GM12891 (cell line): ENCODE measurements at places on chromosomes 4 and X.

GRCh38 chr4:11628093-11628725 is 199.5 kb upstream of the HS3ST1 start:
- DNase-seq: no peak

DNA sequence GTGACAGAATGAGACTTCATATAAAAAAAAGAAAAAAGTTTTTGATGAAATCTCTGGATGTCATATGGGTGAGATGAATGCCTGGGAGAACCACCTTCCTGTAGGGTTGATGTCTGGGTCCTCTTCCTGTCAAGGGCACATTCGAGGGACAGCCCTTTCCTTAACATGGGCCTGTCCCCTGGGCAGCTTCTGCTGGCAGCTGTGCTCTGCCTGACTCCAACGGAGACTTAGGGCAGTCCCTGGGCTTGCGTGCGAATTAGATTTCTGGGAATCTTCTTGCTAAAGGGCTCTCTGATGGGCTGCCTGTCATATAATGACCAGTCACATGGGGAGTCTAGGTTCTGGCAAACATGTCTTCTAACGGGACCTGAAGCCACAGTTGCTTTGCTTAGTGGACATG is 40.7 kb downstream of the TNIP2 start:
- no peak for DNase-seq

DNA sequence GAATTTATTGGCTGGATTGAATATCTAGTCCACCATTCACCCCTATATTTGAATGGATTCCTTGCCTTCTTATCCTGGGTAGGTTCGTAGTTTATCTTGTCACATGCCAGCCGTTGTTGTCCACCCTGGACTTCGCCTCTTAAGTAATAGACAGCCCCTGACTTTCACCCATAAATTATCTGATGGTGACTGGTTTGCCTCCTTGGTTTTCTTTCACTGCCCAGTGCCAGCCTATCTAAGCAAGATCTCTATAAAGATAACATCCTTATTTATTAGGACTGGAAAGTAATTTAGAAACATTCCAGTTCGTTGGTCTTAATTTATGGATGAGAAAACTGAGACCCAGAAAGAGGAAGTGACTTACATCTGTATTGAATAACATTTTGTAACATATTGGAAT is 410.3 kb downstream of the RPA4 start:
- no peak for DNase-seq

DNA sequence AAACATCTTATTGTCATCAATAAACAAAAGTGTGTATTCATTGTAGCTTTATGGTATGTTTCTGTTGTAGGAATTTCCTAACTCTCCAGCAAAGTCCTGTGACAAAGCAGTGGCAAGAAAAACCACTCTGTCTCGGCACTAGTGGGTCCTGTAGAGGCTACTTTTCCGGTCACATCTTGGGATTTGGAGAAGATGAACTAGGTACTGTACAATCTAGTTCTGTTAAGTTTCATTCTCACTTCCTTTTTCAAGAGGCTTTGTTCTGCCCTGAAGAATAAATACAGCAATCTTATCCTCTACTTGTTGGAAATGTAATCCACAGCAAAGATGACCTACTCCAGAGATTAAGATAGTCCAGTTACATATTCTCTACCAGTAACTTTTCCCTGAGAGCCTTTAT is 69.3 kb downstream of the HHIP start:
- no peak for DNase-seq

- no peak for DNase-seq
Observed at GRCh38 chrX:138504273-138504672, 207.2 kb downstream of the FGF13 start.

DNA sequence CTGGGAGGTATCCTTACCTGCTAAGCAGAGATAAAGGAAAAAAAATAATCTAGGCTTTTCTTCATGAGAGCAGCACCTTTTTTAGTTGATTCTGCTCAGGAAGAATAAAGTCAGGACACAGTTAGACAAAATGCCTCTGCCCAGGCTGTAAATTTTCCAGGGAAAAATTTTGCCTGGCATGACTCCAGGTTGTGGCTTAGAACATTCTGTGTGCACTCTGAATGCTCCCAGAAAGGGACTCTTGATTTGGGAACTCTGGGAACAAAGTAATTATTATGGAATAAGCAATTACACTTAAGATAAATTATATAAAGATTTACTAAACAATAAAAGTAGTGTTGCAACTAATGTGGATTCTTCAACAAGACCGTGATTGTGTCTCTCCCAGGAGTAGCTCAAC is 826.2 kb upstream of the TENM3 start:
- DNase-seq: no peak

DNA sequence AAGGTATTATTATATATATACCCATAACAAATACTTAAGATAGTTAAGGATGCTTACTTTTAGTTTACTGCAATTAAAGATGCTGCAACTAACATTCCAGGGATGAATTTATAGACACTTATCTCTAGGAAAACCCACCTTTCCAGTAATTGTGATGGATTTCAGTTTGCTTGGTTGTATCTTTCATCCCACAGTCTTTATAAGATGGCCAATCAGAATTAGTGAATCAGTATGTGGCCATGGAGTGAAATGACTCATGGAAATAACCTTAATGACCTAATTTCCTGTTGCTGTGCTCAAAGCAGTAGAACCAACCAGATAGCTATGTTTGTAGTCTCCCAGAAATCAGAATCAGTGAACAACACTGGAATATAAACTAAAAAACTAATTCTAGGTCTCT is 26.4 kb downstream of the MOSPD2 start:
- DNase-seq: no peak

- no peak for DNase-seq
Observed at GRCh38 chrX:154059231-154059630, 38.3 kb downstream of the MECP2 start.

DNA sequence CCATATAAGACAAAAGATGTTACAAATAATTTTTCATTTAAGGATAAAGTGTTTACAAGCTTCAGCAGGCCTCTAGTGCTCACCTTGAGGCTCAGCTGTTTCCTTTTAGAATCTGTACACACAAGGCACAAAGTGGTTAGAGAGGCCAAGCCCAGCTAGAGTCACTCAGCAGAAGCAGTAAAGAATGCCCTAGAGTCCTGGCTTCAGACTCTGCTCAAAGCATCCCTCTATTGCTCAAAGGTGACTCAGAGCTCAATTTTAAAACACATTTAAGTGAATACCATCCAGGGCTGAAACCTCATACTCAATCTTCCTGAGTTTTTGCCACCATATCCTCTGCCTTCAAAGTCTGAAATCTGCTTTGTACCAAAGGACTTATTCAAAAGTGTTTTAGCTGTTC is 22.6 kb upstream of the PHF8 start:
- no peak for DNase-seq
